ENCODE measurements at places on chromosomes 4 and X.

- H3K4me1 ChIP-seq = no peaks in the 10 kb centered on the region
- no peaks in the 10 kb centered on the region for H3K27me3 ChIP-seq
- DNase-seq = no peak
These were observed 177.9 kb upstream of the PGRMC2 start for GRCh38 chr4:128465523-128465922.

DNA sequence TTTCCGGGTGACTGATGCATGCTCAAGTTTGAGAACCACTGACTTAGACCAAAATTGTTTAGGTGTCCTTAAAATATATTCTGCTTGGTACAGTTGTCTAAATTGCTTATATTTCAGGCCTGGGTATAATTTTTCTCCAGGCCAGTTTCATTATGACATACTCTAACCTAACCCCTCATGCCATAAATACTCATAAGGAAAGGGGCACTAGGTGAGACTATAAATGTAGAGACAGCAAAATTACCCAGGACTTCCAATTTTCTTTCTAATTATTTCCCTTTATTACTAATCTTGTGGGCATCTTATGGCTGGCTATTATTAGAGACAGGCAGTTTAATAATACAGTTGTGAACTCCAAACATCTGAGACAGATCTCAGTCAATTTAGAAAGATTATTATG, 150.2 kb downstream of the RRAGB start:
- DNase-seq = no peak
- H3K27ac ChIP-seq = no peak overlapping the region
- no peaks in the 10 kb centered on the region for H3K27me3 ChIP-seq
- H3K4me3 ChIP-seq = no peak overlapping the region
- H3K36me3 ChIP-seq = no peaks in the 10 kb centered on the region

- no peaks in the 10 kb centered on the region for H3K4me1 ChIP-seq
- no peak overlapping the region for H3K4me3 ChIP-seq
- DNase-seq = no peak
- H3K27ac ChIP-seq = no peak overlapping the region
- H3K27me3 ChIP-seq = no peaks in the 10 kb centered on the region
- no peaks in the 10 kb centered on the region for H3K36me3 ChIP-seq
These were observed 10.0 kb downstream of the ADAM29 start for GRCh38 chr4:174928174-174928573.

DNA sequence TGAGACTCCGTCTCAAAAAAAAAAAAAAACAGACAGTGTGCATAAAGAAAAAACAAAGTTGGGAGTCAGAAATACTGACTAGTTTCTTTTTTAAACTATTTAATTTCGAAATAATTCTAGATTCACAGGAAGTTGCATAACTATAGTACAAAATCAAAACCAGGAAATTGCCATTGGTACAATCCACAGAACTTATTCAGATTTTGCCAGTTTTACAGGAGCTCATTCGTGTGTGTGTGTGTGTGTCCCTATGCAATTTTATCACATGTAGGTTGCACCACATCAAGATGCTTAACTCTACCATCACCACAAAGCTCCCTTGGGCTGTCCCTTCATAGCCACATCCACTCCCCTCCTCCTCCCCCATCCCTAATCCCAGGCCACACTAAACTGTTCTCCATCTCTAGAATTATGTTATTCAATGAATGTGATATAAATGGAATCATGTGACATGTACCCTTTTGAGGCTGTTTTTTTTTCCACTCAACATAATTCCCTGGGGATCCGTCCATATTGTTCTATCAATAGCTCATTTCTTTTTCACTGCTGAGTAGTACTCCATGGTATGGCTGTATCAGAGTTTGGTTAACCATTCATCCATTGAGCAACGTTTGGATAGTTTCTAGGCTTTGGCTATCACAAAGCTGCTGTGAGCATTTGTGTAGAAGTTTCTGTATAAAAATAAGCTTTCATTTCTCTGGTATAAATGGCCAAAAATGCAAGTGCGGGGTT, 16.3 kb upstream of the DDX3X start:
- H3K36me3 ChIP-seq = no peaks in the 10 kb centered on the region
- no peak for DNase-seq
- H3K4me3 ChIP-seq = no peak overlapping the region
- H3K27me3 ChIP-seq = no peaks in the 10 kb centered on the region
- no peak overlapping the region for H3K27ac ChIP-seq

- H3K4me1 ChIP-seq = no peaks in the 10 kb centered on the region
- H3K36me3 ChIP-seq = no peaks in the 10 kb centered on the region
- no peak overlapping the region for H3K4me3 ChIP-seq
These were observed 52.9 kb downstream of the PPP2R2C start for GRCh38 chr4:6419452-6420028.

- H3K4me1 ChIP-seq = no peaks in the 10 kb centered on the region
- H3K27me3 ChIP-seq = no peaks in the 10 kb centered on the region
- H3K27ac ChIP-seq = no peak overlapping the region
- no peak for DNase-seq
- H3K36me3 ChIP-seq = no peaks in the 10 kb centered on the region
These were observed 1956.2 kb upstream of the AGA start for GRCh38 chr4:179398414-179398813.

GRCh38 chrX:119325456-119325855, 73.7 kb upstream of the SLC25A43 start:
- no peak overlapping the region for H3K27ac ChIP-seq
- no peaks in the 10 kb centered on the region for H3K36me3 ChIP-seq
- no peaks in the 10 kb centered on the region for H3K4me1 ChIP-seq

DNA sequence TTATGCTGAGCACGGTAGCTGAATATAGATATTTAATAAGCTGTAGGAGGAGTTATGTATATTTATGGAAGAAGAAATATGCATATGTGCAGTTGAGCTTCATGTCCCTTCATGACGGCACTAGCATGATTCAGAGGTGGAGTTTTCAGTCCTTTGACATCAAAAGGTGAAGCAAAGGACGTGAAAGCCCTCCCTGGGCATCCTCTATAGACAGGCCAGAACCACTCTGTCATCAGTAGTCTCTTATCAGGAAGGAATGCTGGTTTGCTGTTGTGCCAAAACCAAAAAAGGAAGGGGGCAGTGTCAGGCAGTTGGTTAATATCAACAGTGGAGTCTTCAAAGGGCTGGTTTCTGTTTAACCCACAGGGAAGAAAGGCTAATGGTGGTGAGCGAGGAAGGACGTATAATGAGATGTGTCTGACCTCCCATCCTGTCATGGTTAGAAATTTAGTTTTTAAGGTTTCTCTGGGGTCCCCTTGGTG, 23.5 kb upstream of the IL2 start:
- peaks cover 21% of the 10 kb centered on the region for H3K4me1 ChIP-seq
- no peak for DNase-seq
- H3K4me3 ChIP-seq = no peak overlapping the region
- no peaks in the 10 kb centered on the region for H3K27me3 ChIP-seq

DNA sequence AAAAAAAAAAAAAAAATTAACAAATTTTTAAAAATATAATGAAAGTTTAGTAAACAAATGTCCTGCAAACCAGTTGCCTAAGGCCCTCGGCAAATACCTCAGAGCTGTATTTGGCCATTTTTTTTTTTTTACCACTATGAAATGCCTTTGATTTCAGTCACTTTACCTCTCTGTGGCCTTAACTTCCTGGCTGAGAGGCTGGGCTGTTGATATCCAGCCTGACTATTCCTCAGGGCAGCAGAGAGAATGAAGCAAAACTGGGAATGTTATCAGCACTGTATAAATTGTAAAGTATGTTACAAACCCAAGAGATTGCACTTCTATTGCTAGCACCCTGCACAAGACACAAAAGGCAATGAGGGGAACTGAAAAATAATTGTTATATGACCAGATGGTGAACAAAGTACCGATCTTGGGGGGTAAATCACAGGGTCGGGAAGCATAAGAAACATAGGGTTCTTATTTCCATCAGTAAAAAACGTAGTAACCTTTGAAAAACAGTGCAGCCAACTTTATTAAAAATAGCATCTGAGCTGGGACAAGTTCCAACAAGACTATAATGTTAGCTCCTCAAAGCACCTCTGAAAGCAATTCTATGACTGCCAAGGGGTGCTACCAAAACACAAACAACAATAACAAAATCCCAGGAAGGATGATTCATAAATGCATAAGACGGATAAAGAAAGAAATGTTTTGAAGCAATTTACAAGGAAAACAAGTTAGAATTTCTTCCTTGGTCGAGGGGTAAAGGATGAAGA, 18.1 kb downstream of the USP46 start:
- no peak overlapping the region for H3K4me3 ChIP-seq
- no peaks in the 10 kb centered on the region for H3K36me3 ChIP-seq
- H3K27me3 ChIP-seq = no peaks in the 10 kb centered on the region
- H3K27ac ChIP-seq = no peak overlapping the region
- DNase-seq = no peak

DNA sequence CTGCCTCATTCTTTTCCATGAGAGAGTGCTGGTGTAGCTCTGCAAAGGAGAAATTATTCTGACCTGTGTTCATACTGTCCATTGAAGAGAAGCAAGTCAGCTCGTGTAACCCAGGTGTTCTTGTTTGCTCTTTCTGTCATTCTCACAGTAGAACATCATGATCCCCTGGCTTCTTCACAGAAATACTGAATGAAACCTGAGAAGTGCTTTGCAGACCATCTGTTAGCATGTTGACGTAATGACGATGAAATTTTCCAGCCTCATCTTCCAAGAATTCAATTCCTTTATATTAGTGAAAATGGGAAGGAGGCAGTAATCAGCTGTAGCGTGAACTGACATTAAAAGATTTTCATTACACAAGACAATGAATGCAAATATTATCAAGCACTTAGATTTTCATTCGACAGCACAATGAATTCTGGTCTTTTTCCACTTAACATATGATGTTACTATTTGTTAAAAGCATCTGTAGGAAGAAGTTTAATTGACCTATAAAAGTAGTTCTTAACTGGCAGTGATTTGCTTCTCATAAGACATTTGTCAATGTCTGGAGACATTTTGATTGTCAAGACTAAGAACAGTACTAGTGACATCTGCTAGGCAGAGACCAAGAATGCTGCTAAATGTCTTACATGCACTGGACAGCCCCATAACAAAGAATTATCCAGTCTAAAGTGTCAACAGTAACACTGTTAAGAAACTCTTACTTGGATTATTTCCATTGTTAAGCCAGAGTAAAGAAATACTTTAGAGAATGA, 246.3 kb downstream of the BANK1 start:
- H3K4me1 ChIP-seq = peaks cover 3% of the 10 kb centered on the region
- H3K4me3 ChIP-seq = no peak overlapping the region
- H3K36me3 ChIP-seq = no peaks in the 10 kb centered on the region
- H3K27me3 ChIP-seq = no peaks in the 10 kb centered on the region
